Thoracic aorta (tissue), 2 donors: ENCODE measurements at places on chromosomes 2 and 18. TPM values are rescaled to one million over a fixed set of nuclear protein-coding genes. Genes with fewer than 3 reads are reported as not detected.
A peak's percentile ranks its signal among the peaks of the same experiment; 100 is the strongest.

GRCh38 chr2:119338826-119339561 is 27.6 kb downstream of the C2orf76 start:
- H3K4me3 ChIP-seq = no peak overlapping the region
- no peaks in the 10 kb centered on the region for H3K36me3 ChIP-seq

- H3K27me3 ChIP-seq = no peaks in the 10 kb centered on the region
- no peaks in the 10 kb centered on the region for H3K36me3 ChIP-seq
- peaks cover 9% of the 10 kb centered on the region for H3K4me1 ChIP-seq
- no peak overlapping the region for H3K27ac ChIP-seq
- DNase-seq = no peak
Measured at GRCh38 chr18:54360406-54360805, 2.7 kb downstream of the C18orf54 start.

GRCh38 chr18:24600076-24600654 is 139.7 kb downstream of the HRH4 start:
- no peak overlapping the region for H3K4me3 ChIP-seq
- H3K36me3 ChIP-seq = no peaks in the 10 kb centered on the region
- DNase-seq = no peak
- no peaks in the 10 kb centered on the region for H3K4me1 ChIP-seq
- H3K27ac ChIP-seq = no peak overlapping the region

GRCh38 chr18:63298400-63299365 is 20.9 kb downstream of the BCL2 start:
- no peaks in the 10 kb centered on the region for H3K27me3 ChIP-seq
- H3K4me3 ChIP-seq = no peak overlapping the region
- H3K27ac ChIP-seq = no peak overlapping the region
- no peak for DNase-seq
- H3K36me3 ChIP-seq = no peaks in the 10 kb centered on the region

- H3K27ac ChIP-seq = no peak overlapping the region
- H3K4me1 ChIP-seq = no peaks in the 10 kb centered on the region
- no peaks in the 10 kb centered on the region for H3K36me3 ChIP-seq
- no peaks in the 10 kb centered on the region for H3K27me3 ChIP-seq
Measured at GRCh38 chr2:200147371-200147770, 159.1 kb upstream of the SPATS2L start.

GRCh38 chr18:79916546-79917168 is 34.8 kb downstream of the SLC66A2 start:
- DNase-seq = no peak
- no peak overlapping the region for H3K27ac ChIP-seq
- H3K27me3 ChIP-seq = no peaks in the 10 kb centered on the region

- no peak overlapping the region for H3K27ac ChIP-seq
- no peaks in the 10 kb centered on the region for H3K27me3 ChIP-seq
- H3K4me3 ChIP-seq = no peak overlapping the region
- DNase-seq = no peak
- H3K4me1 ChIP-seq = no peaks in the 10 kb centered on the region
Measured at GRCh38 chr18:24683925-24684324, 223.5 kb downstream of the HRH4 start.

DNA sequence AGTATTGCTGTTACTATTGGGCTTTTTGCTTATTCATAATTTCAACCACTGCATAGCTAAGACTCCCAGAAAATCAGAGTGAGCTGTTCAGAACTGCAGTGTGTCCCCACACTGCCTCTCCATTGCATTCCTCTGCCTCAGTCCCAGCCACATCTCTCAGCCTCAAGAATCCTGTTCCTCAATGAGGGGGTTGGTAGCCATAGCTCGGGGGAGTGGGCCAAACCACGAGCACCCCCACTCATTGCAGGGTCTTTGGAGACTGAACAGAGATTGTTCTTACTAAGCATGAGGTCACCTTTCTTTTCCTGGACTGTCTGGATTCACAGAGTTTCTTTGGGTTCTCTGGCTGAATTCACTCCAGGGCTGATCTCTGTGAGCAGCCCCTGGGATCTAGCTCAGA is 161.1 kb downstream of the GFPT1 start:
- no peak overlapping the region for H3K27ac ChIP-seq
- H3K4me1 ChIP-seq = peaks cover 36% of the 10 kb centered on the region
- DNase-seq = no peak
- no peak overlapping the region for H3K4me3 ChIP-seq
- H3K27me3 ChIP-seq = no peaks in the 10 kb centered on the region

GRCh38 chr18:75231053-75231406 is 20.4 kb downstream of the TSHZ1 start:
- no peaks in the 10 kb centered on the region for H3K27me3 ChIP-seq
- H3K27ac ChIP-seq = no peak overlapping the region
- peaks cover 3% of the 10 kb centered on the region for H3K36me3 ChIP-seq
- no peak overlapping the region for H3K4me3 ChIP-seq
- peaks cover 9% of the 10 kb centered on the region for H3K4me1 ChIP-seq

DNA sequence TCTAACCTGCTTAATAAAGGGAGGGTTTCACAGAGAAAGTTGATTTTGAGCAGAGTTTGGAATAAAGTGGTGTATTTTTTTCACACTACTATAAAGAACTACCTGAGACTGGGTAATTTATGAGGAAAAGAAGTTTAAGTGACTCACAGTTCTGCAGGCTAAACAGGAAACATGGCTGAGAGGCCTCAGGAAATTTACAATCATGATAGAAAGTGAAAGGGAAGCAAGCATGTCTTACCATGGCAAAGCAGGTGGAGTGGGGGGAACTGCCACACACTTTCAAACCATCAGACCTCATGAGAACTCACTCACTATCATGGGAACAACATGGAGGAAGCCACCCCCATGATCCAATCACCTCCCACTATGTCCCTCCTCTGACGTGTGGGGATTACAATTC is 546.7 kb downstream of the EPHA4 start:
- H3K4me1 ChIP-seq = no peaks in the 10 kb centered on the region
- no peaks in the 10 kb centered on the region for H3K36me3 ChIP-seq
- no peak overlapping the region for H3K4me3 ChIP-seq
- no peak overlapping the region for H3K27ac ChIP-seq

GRCh38 chr18:35413163-35413511 is 36.0 kb upstream of the ZNF396 start:
- no peaks in the 10 kb centered on the region for H3K4me1 ChIP-seq
- no peaks in the 10 kb centered on the region for H3K36me3 ChIP-seq
- H3K4me3 ChIP-seq = no peak overlapping the region
- H3K27me3 ChIP-seq = no peaks in the 10 kb centered on the region
- DNase-seq = no peak

DNA sequence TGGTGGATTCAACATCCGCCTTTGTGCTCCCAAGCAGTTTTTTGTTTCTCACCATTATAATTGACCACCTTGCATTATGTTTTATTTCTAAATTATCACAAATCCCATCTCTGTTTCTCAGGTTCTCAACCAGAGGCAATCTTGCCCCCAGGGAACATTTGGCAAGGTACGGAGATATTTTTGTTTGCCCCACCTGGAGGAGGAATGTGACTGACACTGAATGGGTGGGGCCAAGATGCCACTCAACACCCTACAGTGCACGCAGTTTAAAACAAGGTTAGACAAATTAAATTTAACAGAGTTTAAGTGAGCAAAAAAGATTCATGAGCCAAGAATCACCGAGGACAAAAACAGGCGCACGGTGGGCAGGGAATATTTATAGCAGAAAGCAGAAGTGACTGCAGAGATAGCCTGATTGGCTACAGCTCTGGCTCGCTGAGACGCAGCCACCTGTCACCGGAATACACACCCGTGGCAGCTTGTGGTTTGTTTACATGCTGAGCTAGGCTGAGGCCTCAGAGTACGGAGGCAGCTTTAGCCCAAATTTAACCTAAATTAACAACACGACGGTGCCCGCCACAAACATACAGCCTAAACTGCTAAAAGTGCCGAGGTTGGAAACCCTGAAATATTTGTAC is 150.0 kb upstream of the ALKAL2 start:
- H3K4me3 ChIP-seq = no peak overlapping the region
- no peak overlapping the region for H3K27ac ChIP-seq
- no peaks in the 10 kb centered on the region for H3K4me1 ChIP-seq

- no peak overlapping the region for H3K4me3 ChIP-seq
- peaks cover 8% of the 10 kb centered on the region for H3K4me1 ChIP-seq
Measured at GRCh38 chr2:6952101-6952500, 34.9 kb downstream of the RNF144A start.

- DNase-seq = no peak
- no peak overlapping the region for H3K4me3 ChIP-seq
- no peaks in the 10 kb centered on the region for H3K4me1 ChIP-seq
- no peaks in the 10 kb centered on the region for H3K27me3 ChIP-seq
Measured at GRCh38 chr18:49023271-49023937, 72.6 kb upstream of the SMAD7 start.

DNA sequence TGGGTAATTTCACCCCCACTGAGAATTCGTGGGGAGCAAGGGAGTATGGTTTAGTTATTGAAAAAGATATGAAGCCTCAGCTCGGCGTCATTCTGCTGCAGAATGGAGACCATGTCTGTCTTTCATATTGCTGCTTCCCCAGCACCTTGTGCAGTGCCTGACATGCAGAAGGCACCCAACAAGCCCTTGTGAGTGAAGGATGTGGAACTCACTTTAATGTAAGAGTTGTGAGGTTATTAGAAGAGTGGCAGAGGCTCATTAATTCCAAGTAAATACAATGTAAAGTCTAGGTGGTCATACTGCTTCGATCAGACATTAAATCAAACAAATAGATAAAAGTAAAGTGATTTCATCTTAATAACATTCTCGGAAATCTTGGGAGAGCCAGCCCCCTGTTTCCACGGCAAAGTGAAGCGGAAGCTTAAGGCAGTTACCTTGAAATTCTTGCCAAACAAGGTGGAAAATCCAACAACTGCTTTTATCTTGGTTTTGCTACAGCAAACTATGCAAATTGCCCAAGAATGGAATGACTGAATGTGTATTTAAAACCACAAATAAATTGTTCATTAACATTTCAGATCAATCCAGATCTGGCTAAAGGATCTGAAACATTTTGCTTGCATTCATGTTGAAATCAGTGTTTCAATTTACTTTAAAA is 9.6 kb downstream of the CFAP221 start:
- H3K36me3 ChIP-seq = no peaks in the 10 kb centered on the region
- H3K27me3 ChIP-seq = no peaks in the 10 kb centered on the region
- H3K27ac ChIP-seq = no peak overlapping the region
- H3K4me1 ChIP-seq = peaks cover 8% of the 10 kb centered on the region
- no peak overlapping the region for H3K4me3 ChIP-seq

- no peaks in the 10 kb centered on the region for H3K4me1 ChIP-seq
- no peak for DNase-seq
- H3K36me3 ChIP-seq = no peaks in the 10 kb centered on the region
- H3K4me3 ChIP-seq = no peak overlapping the region
- no peak overlapping the region for H3K27ac ChIP-seq
Measured at GRCh38 chr2:154882725-154883124, 184.2 kb downstream of the KCNJ3 start.

GRCh38 chr2:109110170-109110569 is 18.8 kb upstream of the SH3RF3 start:
- no peak overlapping the region for H3K4me3 ChIP-seq
- H3K36me3 ChIP-seq = no peaks in the 10 kb centered on the region
- DNase-seq = no peak
- H3K27me3 ChIP-seq = no peaks in the 10 kb centered on the region
- H3K27ac ChIP-seq = no peak overlapping the region

- H3K36me3 ChIP-seq = no peaks in the 10 kb centered on the region
- no peak for DNase-seq
- no peak overlapping the region for H3K4me3 ChIP-seq
- H3K27ac ChIP-seq = no peak overlapping the region
Measured at GRCh38 chr18:80254971-80255500, 7.7 kb upstream of the PARD6G start.

DNA sequence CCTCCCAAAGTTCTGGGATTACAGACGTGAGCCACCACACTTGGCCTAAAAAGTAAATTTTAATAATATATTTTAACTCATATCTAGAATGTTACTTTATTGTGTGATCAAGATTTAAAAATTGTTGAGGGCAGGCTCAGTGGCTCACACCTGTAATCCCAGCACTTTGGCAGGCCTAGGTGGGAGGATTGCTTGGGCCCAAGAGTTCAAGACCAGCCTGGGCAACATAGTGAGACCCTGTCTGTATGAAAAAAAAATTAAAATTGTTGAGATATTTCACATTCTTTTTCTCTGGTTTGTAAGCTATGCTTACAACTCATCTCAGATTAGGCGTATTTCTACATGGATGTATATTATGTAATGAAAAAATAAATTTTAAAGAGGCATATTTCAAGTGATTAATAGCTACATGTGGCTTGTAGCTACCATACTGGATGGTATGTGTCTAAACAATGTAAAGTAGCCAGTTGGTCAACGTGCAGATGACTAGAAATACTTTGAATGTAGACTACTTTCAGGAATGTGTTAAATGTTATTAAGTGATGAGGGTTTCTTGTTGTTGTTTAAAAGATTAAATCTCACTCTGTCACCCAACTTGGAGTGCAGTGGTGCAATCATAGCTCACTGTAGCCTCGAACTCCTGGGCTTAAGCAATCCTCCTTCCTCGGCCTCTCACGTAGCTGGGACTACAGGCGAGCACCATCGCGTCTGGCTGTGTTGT is 5.9 kb downstream of the RAB10 start:
- no peak overlapping the region for H3K27ac ChIP-seq
- DNase-seq = no peak
- H3K27me3 ChIP-seq = no peaks in the 10 kb centered on the region
- H3K4me1 ChIP-seq = peaks cover 46% of the 10 kb centered on the region

- H3K36me3 ChIP-seq = no peaks in the 10 kb centered on the region
- H3K27ac ChIP-seq = no peak overlapping the region
- H3K27me3 ChIP-seq = no peaks in the 10 kb centered on the region
- no peak for DNase-seq
- peaks cover 4% of the 10 kb centered on the region for H3K4me1 ChIP-seq
Measured at GRCh38 chr2:67851956-67852824, 210.6 kb downstream of the C1D start.

DNA sequence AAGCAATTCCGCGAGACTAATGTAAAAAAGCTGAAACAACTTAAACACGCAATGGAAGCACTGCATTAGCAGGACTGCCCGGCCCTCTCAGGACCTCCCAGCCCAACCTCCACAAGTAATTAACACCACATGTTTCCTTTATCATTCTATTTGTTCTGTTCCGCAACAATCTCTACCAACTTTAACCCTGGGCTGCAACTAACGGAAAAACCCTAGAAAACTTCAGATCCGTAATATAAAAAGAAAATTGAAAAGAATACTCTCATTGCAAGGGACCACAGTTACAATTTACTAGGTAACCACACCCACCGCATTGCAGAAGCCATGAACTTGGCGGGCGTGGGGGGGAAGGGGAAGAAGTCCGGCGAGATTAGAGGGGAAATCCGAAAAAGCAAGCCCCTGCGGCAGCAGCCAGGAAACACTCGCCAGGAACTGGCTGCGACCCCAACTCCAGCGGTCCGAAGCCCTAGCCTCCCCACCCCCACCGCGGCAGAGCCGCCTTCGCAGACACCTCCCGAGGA is 1.2 kb downstream of the EPB41L3 start:
- no peak for DNase-seq
- H3K27ac ChIP-seq = no peak overlapping the region
- no peaks in the 10 kb centered on the region for H3K36me3 ChIP-seq
- H3K4me3 ChIP-seq = peak overlapping the region; percentile 66
- H3K27me3 ChIP-seq = no peaks in the 10 kb centered on the region

GRCh38 chr2:230557065-230557464 is 141.1 kb downstream of the SP100 start:
- H3K36me3 ChIP-seq = no peaks in the 10 kb centered on the region
- no peaks in the 10 kb centered on the region for H3K27me3 ChIP-seq
- DNase-seq = no peak
- no peak overlapping the region for H3K4me3 ChIP-seq

The ARHGAP25 gene
- total RNA-seq = 14.5 TPM

The TRIM54 gene
- 0.41 TPM for total RNA-seq

The RPL37A gene
- total RNA-seq = 422 TPM

The NR4A2 gene
- 4.4 TPM for total RNA-seq

The SPP2 gene
- not detected for total RNA-seq

The TUBA3E gene
- total RNA-seq = not detected

The CXCR1 gene
- 4.4 TPM for total RNA-seq
